ENCODE measurements at places on chromosomes 7 and 10.

DNA sequence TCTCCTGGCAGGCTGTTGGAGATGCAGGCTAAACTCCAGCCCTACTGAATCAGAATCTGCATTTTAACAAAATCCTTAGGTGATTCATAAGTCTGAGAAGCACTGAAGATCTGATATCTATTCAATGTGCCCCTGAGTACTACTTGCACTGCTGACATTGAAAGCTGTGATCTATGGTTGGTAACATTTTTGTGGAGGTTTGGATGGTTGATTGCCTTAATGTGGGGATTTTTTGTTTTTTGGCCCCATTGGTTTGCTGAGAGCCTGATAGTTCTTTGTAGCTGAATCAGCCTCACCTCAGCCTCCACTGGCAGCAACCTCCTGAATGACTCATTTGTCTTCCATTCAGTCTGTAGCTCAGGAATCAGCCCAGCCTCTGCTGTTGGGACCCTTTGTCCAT, 14.7 kb upstream of the LRRN3 start:
- DNase-seq = no peak

- no peak for DNase-seq
Measured at GRCh38 chr10:7297094-7297493, 113.7 kb downstream of the SFMBT2 start.

- DNase-seq = no peak
Measured at GRCh38 chr10:101724446-101724845, 29.5 kb upstream of the FBXW4 start.

GRCh38 chr10:3868271-3868664, 83.3 kb upstream of the KLF6 start:
- no peak for DNase-seq

DNA sequence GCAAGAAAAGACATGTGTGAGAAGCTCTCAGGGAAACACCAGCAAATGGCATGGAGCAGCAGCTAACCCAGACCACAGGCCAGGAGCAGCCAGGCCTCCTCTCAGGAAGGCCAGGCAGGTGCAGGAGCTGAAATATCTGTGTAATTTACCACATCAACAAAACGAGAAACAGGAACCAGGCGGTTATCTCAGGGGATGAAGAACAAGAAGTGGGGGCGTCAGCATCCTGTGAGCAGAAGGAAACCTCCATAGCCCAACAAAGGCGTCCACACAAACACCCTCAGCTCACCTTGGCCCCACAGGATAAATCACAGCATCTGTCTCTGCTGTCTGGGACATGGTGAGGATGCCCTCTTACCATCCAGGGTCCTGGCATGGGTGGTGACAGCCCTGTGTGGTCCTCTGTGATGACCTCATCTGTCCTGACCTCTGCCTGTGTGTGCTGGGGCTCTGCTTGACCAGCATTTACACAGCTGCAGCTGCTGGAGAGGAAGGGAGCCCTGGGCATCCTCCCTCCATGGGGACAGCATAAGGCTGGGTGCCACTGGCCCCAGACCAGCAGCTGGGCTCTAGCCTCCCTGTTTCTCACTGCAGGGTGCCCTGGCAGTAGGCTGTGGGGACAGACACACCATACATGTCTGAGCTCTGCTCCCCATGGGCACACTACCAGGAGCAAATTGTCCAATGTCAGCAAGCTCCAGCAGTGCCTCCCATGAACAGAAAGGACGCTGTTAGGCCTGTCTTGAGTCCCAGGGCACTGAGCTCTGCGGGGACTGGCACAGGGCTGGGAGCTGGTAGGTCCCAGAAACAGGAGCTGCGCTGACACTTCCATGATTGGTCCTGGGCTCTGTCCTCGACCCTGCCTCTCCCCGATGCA, 34.6 kb downstream of the ANXA8 start:
- DNase-seq = no peak

DNA sequence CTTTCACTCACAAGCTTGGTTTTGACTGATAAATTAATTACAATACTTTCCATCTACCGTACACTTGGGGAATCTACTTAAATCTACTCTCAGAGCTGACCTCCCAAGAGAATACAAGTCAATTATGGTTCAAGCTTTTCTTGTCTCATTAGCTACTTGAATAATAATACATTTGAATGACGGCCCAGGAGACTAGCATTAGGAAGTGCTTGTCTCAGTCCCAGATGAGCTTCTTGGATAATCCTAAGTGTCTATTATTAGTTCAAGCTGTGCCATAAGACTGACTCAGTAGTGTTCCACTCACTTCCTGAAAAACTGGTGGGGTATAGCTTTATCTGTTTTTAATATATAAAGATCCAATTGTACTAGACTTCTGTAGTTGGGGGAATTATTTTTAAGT, 100.2 kb downstream of the GNAT3 start:
- no peak for DNase-seq

DNA sequence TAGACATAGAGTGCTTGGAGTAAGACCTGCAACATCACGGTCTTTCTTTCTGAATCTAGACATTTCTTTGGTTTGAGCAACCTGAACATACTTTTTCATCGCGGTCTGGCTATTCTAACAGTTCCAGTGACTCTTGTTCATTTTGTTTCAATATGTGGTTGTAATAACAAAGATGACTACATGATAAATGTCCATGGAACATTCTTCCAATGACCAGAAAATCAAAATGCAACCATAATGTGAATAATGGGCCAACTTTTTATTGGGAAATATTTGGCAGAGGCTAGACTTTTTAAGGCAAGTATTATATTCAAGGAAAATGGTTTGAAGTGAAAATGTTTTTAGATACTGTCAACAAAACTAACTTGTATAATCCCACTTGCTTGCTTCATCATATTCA, 282.5 kb downstream of the INHBA start:
- DNase-seq = no peak

GRCh38 chr10:113879691-113880090, 25.2 kb downstream of the NHLRC2 start:
- peak; percentile 18 for DNase-seq

- no peak for DNase-seq
Measured at GRCh38 chr10:17263580-17263979, 35.5 kb downstream of the VIM start.

DNA sequence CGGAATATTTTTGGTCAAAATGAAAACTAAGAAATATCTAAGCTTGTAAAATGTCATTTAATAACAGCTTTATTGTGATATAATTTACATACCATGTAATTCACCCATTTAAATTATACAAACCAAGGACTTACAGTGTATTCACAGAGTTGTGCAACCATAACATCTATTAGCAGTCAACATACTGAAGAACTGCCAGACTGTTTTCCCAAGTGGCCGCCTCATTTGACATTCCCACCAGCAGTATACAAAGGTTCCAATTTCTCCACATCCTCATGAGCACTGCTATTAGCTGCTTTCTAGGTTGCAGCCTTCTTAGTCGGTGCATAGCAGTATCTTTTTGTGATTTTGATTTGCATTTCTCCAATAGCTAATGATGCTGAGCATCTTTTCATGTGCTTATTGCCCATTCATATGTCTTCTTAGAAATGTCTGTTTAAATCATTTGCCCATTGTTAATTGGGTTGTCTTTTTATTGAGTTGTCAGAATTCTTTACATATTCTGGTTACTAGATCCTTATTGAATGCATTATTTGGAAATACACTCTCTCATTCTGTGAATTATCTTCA, 153.0 kb upstream of the FGFR2 start:
- no peak for DNase-seq

DNA sequence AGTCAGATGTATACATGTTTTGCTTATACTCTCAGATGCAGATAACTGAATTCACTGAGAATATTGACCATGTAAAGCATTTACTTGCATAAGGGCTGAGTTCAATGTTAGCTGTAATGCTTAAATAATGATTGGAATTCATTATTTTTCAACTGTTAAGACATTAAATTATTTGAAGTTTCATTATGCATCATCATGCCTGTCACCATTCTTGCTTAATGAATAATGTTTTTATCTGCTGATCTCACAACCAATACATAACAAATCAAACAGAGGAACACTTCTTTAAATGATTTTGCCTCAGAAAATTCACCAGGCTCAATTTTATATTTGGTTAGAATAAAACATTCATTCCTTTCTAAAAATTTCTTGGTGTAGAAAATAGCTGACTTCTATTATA, 233.4 kb downstream of the GPR37 start:
- DNase-seq = no peak

DNA sequence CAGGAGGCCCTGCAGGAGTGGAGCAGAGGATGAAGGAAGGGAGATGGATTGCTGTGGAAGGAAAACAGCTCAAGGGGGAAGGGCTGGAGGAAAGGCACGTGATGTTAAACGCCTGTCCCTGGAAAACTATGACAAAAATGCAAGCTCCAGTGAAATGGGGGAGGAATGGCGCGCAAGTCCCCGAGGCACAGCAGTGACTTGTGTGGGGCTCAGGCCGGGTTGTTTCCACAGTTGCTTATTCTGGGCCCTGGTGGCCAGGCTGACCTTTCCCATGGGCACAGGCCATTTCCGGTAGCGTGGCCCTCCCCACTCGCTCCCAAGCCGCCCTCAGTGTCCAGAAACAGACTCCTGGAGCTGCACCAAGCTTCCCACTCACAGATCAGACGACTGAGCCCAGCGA, 68.1 kb upstream of the PDGFA start:
- no peak for DNase-seq

GRCh38 chr10:130493021-130493420, 356.8 kb downstream of the GLRX3 start:
- no peak for DNase-seq

DNA sequence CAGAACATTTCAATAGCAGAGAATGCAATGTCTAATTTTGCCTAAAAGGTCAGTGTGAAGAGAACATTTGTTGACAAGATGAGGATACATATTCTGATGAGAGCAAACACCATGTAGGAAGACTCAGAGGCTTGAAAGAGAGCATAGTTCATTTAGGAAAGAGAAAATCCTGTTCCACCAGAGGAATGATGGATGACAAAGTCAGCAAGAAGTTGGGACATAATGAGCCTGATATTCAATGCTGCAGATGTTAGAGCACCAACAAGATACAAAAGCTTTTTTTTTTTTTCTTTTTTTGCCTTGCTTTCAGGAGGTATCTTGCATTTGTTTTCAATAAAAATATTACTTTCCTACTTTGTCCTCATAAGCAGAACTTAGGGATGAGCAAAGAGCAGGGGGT, 952.0 kb upstream of the C7orf33 start:
- no peak for DNase-seq

GRCh38 chr7:100367251-100367620, 6.1 kb upstream of the PILRA start:
- DNase-seq = no peak

GRCh38 chr10:63128443-63128842, 4.7 kb upstream of the NRBF2 start:
- no peak for DNase-seq

DNA sequence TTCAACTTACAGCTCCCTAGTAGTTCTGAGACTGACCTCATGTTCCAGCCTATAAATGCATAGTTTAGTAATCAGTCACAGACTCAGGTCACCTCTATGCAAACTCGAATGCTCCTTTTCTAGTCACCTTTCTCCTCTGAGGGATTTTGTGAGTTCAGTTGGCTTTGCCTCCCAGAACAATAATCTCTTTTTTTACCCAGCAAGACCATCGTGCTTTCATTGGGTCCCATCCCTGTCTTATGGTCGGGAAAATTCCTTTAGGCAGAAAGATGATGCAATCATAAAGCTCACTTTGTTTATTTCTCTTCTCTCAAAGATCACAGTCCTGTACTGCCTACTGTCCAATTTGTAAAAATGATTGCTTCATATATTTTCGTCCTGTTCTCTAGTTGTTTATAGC, 38.4 kb downstream of the TWIST1 start:
- DNase-seq = no peak

DNA sequence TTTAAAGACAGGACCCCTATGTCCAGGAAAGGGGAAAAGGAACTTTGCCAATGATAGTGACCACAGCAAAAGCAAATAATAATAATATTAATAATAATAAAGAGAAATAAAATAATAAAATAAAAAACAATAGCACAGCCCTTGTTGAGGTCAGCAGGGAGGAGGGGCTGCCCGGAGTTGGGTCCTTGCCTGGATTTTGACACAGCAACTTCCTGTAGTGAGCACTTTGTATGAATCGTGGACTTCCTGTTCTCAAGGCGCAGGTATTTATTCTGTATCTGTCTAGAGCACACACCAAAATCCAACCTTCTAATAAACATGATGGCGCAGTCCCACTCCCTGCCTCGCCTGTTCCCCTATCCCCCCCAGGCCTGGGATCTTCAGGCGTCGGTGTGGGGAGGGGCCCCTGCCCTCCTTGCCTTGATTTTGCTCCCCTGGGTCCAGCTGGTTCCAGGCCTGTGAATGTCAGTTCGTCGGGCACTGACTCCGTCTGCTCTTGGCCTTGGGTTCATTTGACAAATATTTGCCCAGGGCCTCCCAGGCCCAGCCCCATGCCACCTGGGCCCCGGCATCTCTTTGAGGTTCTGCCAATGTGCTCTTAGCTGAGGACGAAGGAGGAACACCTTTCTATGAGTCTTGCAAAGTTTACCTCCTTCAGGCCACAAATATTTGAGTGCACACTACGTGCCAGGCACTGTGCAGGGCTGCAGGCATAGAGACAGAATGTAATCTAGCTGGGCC, 13.9 kb downstream of the TRIM8 start:
- DNase-seq = no peak

- DNase-seq = no peak
Measured at GRCh38 chr7:112757337-112757736, 32.9 kb downstream of the TMEM168 start.

- DNase-seq = no peak
Measured at GRCh38 chr7:120741371-120742042, 116.4 kb downstream of the TSPAN12 start.

DNA sequence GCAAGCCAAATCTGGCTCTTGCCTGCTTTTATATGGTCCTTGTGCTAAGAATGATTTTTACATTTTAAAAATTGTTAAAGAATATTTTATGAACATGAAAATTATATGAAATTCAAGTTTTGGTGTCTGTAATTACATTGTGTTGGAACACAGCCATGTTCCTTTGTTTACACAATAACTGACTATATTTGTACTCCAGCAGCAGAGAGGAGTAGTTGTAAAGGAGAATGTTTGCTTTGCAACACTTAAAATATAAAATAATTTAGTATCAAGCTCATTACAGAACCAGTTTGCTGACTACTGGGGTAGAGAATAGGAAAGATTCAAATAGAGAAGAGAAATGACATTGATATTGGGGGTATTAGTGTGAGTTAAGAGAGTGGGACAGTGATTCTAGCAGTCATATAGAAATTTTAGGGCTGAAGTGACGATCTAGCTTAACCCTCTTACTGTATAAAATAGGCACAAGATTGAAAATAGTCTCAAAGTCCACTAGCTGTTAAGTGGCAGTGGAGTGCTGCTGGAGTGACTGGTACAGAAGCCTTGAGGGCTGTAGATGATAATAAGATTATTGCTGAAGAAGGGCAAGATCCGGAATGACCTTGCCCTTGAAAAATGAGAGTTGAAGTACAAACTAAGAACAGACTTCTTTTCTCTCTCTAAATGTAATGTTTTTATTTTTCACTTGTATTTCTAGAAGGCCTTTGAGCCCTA, 28.2 kb downstream of the SGPL1 start:
- DNase-seq = no peak

DNA sequence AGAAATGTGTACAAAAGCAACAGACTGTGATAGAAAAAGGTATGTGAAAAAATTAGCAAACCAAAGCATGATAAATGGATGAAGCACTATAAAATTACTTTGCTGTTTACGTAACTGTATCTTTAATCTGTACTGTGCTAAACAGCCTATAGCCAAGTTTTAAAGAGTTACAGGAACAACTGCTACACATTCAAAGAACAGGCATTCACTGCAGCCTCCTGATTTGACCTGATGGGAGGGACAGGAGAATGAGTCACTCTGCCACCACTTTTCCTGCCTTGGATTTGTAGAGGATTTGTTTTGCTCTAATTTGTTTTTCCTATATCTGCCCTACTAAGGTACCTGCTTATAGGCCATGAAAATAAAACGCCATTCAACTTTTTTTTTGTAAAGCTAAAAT, 116.1 kb downstream of the FANK1 start:
- DNase-seq = no peak

Measured in GM06990 (cell line).